Hepatocyte (in vitro differentiated cells): ENCODE measurements at places on chromosomes 5 and 9.
A peak's percentile ranks its signal among the peaks of the same experiment; 100 is the strongest.

- DNase-seq, result no peak
Measured at GRCh38 chr5:135372654-135373381, 26.2 kb downstream of the MACROH2A1 start.

DNA sequence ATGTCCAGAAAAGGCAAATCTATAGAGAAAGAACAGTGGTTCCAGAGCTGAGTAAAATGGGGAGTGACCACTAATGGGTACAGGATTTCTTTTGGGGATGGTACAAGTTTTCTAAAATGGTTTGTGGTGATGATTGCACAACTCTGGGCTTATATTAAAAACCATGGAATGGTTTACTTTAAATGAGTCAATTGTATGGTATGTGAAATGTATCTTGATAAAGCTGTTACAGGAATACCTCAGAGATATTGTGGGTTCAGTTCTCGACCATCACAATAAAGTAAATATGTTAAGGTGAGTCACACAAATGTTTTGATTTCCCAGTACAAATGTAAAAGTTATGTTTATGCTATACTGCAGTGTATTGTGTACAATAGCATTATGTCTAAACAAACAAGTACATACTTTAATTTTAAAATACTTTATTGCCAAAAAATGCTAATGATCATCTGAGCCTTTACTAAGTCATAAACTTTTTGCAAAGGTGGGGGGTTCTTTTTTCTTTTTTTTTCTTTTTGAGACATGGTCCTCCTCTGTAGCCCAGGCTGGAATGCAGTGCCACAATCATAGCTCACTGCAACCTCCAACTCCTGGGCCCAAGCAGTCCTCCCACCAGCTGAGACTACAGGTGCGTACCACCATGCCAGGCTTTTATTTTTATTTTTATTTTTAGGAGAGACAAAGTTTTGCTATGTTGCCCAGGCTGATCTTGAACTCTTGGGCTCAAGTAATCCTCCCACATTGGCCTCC, 65.9 kb downstream of the SHOC1 start:
- no peak for DNase-seq

GRCh38 chr9:69293156-69293555, 31.9 kb upstream of the ENTREP1 start:
- no peak for DNase-seq

DNA sequence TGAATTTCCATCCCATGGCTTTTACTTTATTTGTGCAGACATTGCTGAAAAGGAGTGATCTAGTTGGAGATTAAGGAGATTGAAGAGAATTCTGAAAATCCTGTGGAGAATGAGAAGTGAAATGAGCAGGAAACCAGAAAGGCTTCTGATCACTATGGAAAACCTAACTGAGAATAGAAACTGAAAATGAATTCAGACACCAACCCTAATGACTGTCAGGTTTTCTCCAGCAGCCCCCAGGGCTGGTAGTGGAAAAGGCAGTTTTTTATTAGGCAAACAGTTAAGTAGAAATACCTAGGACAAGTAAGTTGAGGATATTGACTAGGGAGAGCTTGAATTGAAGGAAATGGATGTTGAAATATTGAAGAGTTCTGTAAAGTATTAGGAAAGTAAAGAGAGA, 14.7 kb upstream of the ARRDC3 start:
- DNase-seq, result no peak

DNA sequence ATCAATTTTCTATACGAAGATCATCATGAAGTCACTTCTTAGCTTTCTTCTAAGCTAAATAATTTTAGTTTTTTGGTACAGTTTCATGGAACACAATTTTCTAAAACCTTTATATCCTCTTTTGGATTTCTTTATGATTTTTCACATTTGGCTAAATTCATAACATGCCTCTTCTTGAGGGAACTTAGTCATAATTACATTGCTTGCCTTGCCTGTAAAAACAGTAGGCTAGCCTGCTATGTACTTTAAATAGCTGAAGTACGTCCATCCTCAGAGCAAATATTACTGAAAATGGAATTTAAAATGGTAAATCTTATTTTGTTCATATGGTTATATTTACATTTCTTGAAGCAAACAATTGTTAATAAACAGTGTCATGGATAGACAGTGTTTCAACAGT, 225.0 kb downstream of the VPS13A start:
- DNase-seq, result no peak

DNA sequence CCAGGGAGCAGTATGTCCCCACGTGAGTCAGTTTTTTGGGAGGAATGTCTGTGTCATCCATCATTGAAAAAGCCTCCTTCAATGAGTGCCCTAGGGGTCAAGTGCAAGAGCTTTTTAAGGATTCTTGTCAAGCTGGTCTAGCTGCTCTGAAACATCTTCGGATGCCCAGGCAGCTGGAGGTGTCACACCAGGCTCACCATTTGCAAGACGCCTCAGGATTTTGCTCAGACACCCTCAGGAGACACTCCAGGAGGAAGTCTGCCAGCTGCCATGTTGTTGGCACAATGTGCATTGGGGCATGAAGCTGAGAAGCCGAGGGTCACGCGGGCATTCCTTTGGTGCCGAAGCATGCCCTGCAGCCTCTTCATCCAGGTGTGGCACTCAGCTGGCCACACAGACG, 111.1 kb upstream of the S1PR3 start:
- no peak for DNase-seq

- DNase-seq, result peak; percentile 14
Measured at GRCh38 chr5:64767959-64768357, 533 bp downstream of the SREK1IP1 start.

DNA sequence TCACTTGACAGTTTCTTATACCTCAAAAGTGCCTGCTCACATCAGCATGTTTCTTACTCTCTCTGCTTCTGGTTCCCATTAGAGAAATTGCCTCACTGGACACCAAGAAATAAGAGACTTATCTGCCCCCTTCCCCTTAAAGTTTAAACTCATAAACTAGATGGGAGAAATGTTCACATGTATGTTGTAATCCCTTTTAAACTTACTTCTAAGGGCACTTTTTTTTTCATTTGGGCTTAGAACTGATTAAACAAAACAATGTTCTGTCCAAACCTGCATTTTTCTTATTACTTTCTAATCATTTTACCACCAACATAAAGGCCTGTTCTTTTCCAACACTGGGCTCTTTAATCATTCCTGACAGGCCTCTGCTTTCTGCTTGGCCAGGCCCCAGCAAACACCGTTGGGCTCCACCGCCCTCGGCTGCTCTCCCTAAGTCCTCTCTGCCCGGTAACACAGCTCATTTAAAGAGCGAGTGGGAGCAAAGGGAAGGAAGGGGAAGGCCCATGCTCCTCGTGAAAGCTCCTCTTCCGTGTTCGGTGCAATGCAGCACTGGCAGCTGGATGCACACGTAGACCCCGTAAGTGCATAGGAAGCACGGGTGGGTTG, 53.4 kb downstream of the ROR2 start:
- DNase-seq, result peak; percentile 70

GRCh38 chr9:72315510-72316311, 49.3 kb downstream of the ZFAND5 start:
- DNase-seq, result peak; percentile 45

GRCh38 chr5:17497446-17497845, 585 bp upstream of the TAF11L2 start:
- DNase-seq, result no peak

- DNase-seq, result no peak
Measured at GRCh38 chr5:79759436-79759835, 69.8 kb downstream of the CMYA5 start.

GRCh38 chr9:136782452-136782851, 8.7 kb upstream of the TMEM141 start:
- no peak for DNase-seq

GRCh38 chr5:141864371-141865370, 13.5 kb downstream of the PCDH1 start:
- DNase-seq, result no peak

GRCh38 chr5:158599157-158599556, 500.6 kb downstream of the EBF1 start:
- DNase-seq, result no peak

DNA sequence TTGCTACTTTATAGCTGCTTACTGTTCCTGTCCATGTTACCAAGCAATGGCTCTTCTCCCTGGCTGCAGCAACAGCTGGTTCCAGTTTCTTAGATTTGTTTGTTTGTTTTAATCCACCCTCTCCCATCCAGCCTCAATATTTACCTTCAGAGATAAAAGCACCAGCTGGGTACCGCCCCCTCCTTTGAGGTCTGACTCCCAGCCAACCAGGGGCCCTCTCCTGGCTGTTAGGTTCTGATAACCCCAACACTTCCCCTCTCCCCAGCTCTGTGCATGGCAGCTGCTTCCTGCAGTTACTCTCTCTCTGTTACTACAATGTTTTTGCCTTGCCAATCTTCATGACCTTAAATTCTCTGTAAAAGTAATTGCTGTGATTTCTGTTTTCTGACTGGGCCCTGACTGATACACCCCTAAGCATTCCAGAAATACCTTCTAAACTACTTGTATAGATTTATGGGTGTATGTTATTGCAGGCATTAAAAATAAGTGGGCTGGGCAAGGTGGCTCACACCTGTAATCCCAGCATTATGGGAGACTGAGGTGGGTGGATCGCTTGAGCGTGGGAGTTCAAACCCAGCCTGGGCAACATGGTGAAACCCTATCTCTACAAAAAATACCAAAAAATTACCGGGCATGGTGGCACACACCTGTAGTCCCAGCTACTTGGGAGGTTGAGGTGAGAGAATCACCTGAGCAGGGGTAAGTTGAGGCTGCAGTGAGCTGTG, 2.6 kb upstream of the GCNT1 start:
- peak; percentile 88 for DNase-seq

DNA sequence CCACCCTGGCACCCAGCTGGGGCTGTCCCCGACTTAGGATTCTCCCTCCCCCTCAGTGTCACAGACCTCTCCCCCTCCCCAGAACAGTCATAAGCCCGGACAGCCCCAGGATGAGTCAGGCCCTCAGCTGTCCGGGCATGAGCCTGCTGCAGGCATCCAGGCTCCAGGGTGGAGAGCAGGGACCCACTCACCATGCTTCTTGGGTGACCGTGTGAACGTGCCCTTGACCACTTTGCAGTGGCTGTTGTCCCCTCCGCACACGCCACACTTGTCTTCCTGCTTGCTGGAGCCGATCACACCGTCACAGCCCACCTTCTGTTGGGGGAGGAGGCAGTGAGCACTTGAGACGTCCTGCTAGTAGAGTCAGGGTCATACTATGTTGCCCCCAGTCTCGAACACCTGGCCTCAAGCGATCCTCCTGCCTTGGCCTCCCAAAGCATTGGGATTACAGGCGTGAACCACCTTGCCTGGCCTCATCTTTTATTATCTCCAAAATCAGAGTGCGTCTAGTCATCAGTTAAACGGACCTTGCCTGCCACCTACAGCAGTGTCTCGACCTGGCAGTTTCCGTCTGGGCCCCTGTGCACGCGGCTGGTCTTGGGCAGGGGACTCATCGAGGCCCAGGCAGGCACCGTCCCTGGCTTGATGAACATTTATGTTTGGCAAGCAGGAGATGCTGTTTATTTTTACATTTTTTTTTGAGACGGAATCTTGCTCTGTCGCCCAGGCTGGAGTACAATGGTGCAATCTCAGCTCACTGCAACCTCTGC, 72.6 kb downstream of the ZNF354C start:
- no peak for DNase-seq

GRCh38 chr5:55903121-55903701, 52.1 kb downstream of the IL31RA start:
- DNase-seq, result no peak

DNA sequence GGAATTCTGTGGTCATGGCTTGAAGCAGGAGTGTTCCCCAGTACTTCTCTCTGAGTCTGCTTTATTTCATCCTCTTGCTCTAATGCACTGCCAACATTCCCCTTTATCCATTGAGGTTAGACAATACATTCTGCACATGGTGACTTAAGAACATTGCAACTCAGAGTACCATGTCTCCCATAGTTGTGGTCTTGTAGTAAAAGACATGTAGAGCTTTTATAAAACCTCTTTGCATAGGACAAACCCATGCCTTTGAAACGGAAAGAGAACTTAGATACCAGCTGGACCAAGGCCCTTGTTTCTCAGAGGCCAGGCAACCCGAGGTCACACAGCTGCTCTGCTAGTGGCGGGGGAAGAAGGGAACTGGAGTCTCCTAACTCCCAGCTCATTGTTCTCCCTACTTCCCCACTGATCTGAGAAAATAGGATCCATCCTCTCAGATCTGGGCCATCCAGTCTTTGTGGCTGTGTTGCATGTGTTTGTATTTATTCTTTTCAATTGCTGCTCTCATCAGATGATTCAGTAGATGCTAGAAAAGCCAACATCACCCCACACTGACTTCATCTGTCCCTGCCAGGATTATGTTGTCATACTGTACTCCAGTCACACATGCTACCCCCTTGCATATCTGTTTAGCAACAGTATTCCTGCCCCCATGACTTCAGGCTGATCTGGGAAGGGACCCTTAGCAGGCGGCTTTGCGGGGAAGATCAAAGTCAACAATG, 236.9 kb downstream of the SAXO1 start:
- no peak for DNase-seq

- peak; percentile 54 for DNase-seq
Measured at GRCh38 chr9:89309608-89310474, 1.2 kb upstream of the CKS2 start.

GRCh38 chr9:16441791-16442190, 428.7 kb downstream of the BNC2 start:
- no peak for DNase-seq

- no peak for DNase-seq
Measured at GRCh38 chr9:74494490-74494889, 2.6 kb upstream of the RORB start.

DNA sequence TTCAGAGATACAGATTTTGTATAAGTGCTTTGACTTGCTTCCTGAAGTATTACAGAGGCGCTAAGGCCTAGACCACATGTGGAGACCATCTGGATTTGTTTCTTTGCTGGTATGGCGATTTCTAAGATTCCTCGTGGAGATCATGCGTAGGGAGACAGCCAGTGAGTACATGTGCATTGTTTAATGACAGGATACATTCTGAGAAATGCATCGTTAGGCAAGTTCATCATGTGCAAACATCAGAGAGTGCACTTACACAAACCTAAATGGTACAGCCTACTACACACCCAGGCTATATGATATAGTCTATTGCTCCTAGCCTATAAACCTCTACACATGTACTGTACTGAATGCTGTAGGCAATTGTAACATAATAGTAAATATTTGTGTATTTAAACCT, 16.5 kb upstream of the CEP120 start:
- DNase-seq, result no peak

- DNase-seq, result no peak
Measured at GRCh38 chr5:144582066-144582465, 411.4 kb downstream of the KCTD16 start.

DNA sequence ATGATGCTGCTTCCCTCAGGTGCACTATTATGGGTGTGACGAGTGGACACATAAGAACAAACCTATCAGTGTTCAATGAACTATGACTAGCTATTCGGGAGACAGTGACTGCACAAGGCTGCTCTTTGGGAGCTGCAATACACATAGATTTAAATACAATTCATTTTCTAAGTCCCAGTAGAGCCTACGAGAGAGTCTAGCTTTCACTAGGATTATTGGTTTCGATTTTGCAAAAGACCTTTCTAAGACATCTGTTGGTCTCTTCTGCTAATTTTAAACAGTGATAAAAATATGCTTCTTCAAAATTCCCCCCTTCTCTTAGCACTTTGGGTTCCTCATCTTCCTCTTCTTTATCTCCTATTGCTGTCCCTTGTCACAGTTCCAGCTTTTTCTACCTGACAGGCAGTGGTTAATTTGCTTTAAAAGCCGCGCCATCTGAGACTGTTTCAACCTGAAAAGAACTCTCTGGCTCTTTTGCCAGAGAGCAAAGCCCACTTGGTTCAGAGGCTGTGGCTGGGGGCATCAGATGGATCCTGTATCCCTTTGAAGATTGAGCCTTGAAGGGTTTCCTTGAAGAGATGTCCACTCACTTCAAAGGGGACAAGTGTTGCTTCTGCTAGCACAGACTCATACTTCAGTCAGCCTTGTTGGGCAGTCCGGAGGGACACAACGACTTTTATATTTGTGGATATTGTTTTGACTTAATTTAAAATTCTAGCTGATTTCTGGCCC, 241.5 kb downstream of the MAN2A1 start:
- DNase-seq, result no peak
